ENCODE measurements at places on chromosomes 1 and 21.

GRCh38 chr1:82848043-82848442, 1047.3 kb downstream of the ADGRL2 start:
- DNase-seq, result no peak

- DNase-seq, result no peak
Observed at GRCh38 chr1:168223681-168224540, 1.9 kb upstream of the SFT2D2 start.

DNA sequence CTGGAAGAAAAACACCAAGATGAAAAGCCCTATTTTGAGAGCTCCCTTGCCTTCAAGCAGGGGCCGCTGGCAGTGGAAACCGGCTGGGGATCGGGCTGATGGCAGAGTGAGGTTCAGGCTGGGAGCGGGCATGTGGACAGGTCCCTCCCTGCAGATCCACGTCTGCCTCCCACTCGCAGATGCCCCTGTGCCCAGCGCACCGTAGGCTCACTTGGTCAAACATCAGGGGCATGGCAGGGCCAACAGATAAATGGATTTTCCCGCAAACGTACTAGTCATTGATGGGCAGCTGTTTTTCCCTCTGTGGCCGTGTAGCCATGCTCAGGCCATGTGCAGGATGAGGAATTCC, 6.6 kb upstream of the C1orf174 start:
- no peak for DNase-seq

DNA sequence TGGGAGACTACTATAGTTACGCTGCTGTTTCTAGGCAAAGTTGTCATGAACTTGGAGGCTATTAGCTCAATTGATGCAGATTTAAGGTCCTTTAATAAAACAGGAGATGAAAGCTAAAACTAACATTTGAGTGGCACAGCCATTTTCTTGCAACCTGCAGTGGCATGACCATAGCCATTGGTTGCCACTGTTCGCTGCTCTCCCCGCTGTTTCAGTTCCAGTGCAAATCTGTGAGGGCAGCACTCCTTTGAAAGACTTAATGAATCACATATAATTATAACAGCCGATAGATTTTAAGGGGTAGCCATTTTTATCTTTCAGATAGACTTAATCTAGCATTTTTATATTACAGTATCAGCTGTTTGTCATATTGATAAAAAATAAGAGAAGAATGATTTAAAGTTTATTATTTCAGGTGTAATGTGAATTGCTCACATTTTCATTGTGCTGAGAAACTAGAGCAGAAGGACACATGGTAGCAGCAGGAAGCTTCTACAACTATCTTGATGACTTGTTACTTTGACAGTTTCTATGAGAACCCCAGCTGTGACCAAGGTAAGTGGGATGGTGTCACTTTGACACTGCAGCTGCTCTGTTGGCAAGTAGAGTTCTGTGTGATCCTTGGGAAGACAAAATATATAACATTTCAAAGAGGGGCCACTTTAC, 203.7 kb downstream of the PLA2G4A start:
- DNase-seq, result no peak

GRCh38 chr1:177283380-177283779, 112.6 kb downstream of the BRINP2 start:
- DNase-seq, result no peak

DNA sequence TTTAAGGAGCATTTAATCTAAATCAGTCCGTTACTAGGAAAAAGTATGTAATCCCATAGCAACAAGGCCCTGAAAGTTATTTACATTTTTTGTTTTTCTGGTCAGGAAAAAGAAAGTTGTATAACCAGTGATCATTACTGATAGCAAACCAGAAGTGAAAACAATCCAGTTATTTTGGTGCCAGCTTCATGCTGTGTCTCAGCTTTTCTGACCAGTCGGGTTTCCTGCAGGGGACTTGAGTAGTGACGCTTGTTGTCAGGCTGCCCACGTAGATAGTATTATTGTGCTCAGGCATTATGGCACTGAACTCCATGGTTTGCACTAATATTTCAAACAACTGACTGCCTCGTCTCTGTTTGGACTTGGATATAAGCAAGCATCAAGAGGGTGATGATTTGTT, 55.2 kb downstream of the SASS6 start:
- DNase-seq, result no peak

GRCh38 chr1:234186037-234186688, 187.1 kb upstream of the COA6 start:
- peak; percentile 60 for DNase-seq

GRCh38 chr1:223714849-223715603, 2.7 kb downstream of the CAPN2 start:
- DNase-seq, result no peak

DNA sequence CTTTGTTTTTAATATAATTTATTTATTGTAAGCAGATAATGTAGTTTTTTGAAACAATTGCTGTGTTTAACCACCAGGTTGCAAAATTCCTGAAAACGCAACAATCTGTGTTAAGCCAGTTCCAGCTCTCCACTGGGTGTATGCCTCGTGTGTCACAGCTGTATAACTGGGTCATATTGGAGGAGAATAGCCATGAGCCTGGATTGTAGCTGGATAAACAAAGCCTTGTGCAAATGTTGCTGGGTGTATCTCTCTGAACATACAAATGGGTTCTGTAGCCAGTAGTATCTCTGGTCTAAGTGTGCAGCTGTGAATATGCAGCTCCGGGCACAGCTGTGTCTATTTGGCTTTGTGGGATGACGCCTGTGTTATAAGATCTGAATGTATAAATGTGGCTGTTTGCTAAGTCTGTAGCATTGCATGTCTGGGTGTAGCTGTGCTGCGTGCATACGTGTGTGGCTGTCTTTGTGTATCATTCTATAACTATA, 2.8 kb downstream of the TCEA3 start:
- no peak for DNase-seq

- DNase-seq, result no peak
Observed at GRCh38 chr1:59215766-59216291, 81.1 kb upstream of the FGGY start.

DNA sequence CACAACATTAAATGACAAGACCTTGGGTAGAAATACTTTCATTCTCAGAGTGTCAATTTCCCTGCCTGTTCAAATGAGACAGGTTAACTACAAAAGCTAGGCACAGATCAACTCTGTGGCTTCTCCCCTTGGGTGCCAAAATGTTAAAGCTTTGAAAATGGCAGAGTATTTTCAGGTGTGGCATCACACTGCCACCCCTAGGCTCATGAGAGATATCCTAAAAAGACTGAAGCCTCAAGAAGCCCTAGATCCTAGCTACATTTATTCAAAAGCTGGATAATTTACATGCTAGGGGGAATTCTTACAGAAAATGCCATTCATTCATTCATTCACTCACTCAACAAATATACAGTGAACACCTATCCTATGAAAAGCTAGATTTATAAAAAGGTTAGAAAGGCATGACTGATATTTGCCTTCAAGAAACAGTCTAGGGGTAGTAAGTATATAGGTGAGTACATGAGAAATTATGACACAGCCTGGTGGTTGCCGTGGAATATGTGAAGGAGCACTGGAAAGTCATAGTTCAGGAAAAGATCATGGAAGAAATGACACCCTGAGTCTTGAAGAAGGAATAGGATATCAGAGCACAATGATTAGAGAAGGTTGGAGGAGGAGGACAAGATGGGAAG, 15.9 kb upstream of the RAB4A start:
- no peak for DNase-seq

- DNase-seq, result no peak
Observed at GRCh38 chr21:19969156-19969555, 1029.1 kb upstream of the NCAM2 start.

DNA sequence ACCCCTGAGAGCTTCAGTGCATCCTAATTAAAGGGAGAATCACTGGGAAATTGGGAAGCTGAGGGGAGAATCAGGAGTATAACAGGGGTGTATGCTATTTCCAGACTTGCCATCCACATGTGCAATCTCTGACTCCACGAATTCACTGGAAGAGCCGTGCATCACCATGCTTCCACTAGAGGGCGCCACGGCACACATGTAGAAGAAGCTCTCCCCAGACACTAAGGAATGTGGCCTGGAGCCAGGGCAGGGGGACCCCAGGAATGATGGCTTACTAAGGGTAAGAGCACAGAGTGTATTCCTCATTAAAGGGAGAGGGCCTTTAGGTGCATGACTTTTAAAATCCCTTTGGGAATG, 81.5 kb downstream of the ABCA4 start:
- peak; percentile 57 for DNase-seq

DNA sequence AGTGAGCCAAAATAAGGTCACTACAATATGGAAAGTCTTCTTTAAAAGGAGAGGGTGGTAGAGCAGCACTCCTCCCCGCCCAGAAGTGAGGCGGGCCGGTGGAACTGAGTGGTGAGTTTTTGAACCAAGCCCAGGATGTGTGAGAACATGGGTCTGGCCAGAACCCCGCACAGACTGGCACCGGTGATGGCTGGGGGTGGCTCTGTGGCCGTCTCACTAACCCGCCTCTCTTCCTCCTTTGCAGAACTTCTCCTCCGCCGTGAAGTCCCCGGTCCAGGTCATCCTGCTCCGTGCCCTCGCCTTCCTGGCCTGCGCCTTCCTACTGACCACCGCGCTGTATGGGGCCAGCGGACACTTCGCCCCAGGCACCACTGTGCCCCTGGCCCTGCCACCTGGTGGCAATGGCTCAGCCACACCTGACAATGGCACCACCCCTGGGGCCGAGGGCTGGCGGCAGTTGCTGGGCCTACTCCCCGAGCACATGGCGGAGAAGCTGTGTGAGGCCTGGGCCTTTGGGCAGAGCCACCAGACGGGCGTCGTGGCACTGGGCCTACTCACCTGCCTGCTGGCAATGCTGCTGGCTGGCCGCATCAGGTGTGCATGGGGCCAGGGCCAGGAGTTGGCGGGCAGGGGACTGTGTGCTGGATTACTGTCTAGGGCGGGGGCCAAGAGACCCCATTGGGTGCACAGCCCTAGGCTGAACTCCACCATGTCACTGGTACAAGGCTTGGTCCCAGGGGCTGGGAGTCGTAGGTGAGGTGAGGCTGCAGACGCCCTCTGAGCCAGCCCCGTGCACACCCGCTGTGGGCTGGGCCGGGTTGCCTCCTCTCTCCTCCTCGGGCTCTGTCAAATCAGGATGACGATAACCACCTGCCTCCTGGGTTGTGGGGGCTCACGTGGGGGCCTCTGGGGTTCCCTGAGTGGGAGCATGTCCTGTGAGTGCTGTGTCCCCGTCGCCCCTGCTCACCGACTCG, 12.4 kb downstream of the TMEM201 start:
- DNase-seq, result no peak

GRCh38 chr1:54518489-54518888, 29.5 kb upstream of the ACOT11 start:
- DNase-seq, result no peak

DNA sequence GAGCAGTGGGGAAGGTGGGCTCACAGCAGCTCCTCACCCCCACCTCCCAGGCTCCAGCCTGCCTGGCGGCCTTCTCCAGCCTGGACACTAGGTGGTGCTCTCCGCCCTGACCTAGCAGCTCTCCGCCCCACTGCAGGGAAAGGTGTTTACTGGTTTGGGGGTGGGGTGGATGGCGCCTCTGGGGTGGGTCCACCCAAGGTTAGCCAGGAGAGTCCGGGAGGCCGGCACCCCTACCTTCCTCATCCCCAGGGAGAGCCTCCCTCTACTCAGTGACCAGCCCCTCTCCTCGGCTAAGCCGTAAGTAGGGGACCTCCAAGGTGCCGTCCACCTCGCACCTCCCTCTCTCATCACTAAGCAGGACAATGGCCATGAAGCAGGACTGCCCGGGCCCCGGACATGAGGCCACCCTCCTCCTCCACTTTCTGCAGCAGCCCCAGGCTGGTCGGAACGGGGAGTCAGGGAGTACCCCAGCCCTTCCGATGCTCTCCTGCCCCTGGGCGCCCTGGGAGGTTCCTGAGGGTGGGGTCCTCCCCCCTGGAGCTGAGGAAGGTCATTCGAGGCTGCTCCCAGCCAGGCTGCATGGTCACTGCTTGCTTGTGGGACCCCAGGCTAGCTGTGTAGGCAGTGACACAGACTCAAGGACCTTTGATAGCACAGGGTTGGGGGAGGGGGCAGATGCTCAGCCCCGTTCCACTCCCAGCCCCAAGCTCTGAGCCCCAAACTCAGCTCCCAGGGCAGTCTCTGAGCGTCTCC, 101.4 kb upstream of the VAMP3 start:
- DNase-seq, result peak; percentile 47

DNA sequence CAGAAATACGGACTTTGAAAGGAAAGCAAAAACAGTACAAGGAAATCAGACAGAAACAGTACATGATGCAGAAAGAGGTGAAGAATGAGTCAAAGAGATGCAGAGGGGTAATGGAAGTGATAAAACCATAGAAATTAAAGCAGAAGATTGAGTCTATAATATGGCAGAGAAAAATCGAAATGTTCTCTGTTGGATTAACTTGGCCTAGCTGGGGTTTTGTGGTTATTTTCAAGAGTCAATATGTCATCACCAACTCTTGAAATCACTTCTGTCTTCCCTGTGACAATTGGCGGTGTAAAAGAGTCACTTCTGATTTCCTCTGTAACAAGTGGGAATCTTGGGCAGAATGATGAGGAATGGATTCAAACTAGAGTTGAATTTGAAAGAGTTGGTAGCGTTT, 7.4 kb downstream of the YTHDF2 start:
- no peak for DNase-seq

- no peak for DNase-seq
Observed at GRCh38 chr21:45332981-45333582, 45.4 kb upstream of the POFUT2 start.

GRCh38 chr1:181033128-181033798, 520 bp upstream of the MR1 start:
- peak; percentile 9 for DNase-seq

DNA sequence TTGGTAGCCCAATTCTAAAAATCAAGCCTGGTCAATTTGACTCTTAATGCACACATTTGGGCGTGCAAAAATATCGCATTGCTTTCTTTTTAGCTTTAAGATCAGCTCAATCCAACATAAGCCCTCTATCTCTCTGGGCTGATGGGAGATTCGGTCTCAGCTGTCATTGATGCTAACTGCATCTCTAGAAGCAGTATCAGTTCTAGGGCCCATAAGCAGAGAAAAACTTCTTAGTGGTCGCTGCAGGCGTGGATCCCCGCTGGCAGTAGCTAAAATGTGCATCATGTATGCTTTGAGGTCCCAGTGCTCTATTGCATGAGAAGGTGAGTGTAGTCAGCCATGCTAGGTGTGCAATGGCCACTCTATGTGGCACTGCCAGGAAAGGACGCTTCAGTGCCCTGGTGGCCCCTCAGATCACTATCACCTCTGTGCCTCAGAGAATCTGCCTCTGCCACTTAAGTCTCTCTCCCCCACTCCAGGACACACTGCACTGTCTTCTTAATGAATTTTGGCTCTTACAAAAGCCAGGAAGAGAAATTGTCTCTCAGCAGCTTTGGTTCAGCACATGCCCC, 79.7 kb upstream of the GADD45A start:
- no peak for DNase-seq

GRCh38 chr1:42845866-42846256, 552 bp upstream of the ZNF691 start:
- DNase-seq, result no peak

Measured in stimulated activated CD4-positive, alpha-beta T cell treated with anti-CD3 and anti-CD28 coated beads, Interleukin-1b, Interleukin-23, amount 100 ng/mL, for 48 hours (primary cell).